ENCODE measurements at places on chromosomes 1 and 21. TPM values are rescaled to one million over a fixed set of nuclear protein-coding genes. Genes with fewer than 3 reads are reported as not detected.

The MRPL9 gene
- 87.5 TPM for total RNA-seq

The RIPK4 gene
- total RNA-seq, result not detected

The OR2L5 gene
- not detected for total RNA-seq

The CASQ2 gene
- not detected for total RNA-seq

The DCDC2B gene
- total RNA-seq, result not detected
